Fibroblast of skin of left quadriceps (primary cell): ENCODE measurements at places on chromosomes 16 and 17.

DNA sequence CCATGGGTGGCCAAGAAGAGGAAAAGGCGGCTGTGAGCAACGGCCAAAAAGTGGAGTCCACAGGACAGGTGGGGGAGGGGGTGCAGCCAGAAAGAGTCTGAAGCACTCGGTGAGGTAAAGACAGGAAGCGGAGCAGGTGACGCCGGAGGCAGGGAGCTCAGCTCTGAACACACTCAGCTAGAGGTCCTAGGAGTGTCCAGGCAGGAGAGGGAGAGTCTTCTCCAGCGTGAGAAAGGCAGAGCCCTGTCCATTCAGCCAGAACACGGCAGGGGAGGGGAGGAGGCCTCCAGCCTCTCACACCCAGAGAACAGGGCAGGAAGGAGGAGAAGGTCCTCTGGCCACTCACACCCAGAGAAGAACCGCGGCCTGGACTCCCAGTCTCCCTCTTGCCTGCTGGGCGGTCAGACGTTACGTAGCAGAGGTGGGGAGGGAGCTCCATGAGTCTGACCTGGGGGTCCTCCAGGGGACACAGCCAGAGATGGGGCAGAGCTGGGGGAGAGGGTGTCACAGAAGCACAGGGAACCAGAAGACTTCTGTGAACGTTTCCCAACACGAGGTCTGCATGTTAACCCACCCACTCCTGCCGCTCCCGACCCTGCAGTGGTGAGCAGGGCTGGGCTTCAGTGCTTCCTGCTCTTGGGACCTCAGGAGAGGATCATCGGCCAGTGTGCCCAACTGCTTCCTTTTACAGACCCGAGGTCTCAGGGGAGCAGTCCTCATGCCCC lies 89.2 kb downstream of the ABR start:
- DNase-seq: no peak

DNA sequence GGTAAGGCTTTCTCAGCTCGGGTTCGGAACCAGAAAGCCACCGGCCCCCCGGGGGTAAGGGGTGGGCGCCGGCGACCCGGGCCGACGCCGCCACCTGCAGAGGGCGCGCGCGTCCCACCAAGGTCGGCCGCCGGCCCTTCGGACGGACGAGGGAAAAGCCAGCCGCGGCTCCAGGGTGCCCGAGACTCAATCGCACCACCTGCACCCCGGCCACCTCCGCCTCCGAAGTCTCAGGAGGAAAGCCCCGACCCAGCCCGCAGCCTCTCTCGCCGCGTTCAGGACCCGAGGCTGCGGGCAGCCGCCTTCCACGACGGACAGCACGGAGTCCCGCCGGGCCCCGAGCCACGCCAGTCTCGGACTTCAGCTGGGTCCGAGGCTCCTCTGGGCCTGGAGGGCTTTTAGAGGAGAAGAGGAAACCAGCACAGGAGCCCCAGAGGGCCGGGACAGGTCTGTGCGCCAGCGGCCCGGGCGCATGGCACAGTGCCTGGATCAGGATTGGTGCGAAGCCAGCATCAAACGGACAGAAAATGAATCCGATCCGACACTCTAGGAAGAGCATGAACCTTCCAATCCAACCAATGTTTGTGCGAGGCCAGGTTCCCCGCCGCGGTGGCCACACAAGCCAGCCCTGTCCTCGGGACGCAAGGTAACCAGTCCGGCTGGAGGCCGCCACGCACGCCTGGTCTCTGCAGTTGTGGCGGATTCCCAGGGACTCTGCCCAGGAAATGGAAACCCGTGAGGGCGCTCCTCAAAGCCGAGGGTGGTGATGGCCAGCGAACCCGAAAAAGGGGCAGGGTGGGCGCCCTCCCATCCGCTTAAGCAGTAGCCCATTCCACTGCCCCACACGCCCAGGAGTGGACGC lies 6.7 kb downstream of the CBX8 start:
- no peak for DNase-seq

- no peak for DNase-seq
Observed at GRCh38 chr17:67168496-67168895, 76.5 kb downstream of the HELZ start.

GRCh38 chr16:85608515-85608885 lies 4.6 kb upstream of the GSE1 start:
- DNase-seq: no peak

DNA sequence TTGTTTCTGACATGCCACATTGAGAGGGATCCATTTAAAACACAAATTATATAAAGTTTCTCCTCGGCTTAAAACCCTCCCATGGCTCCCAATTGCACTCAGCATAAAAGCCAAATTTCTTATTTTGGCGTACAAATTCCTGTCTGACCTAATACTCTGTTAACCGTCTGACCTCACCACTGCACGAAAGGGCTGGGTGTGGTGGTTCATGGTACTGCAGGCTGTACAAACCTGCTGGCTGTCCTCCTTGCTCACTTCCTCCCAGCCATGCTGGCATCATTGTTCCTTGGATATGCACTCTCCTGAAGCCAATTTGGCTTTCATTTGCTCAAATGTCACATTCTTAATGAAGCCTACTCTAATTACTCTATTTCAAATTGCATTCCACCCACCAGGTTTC lies 301.6 kb upstream of the C16orf82 start:
- DNase-seq: no peak

DNA sequence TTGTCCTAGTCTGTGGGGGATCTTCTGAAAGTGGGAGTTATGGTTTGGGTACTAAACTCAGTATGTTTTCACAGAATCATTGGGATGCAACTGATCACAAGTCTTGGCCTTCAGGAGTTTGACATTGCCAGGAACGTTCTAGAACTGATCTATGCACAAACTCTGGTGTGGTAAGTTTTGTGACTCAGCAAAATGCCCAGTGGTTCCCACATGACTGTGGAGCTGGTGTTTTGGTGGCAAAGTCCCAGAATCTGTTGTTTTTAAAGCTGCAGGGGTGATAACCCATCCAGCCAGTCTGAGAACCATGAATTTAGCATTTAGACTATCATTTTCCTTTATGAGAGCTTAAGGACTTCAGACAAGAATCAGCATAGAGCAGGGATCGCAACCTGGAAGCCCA lies 40.6 kb downstream of the GDE1 start:
- DNase-seq: no peak

DNA sequence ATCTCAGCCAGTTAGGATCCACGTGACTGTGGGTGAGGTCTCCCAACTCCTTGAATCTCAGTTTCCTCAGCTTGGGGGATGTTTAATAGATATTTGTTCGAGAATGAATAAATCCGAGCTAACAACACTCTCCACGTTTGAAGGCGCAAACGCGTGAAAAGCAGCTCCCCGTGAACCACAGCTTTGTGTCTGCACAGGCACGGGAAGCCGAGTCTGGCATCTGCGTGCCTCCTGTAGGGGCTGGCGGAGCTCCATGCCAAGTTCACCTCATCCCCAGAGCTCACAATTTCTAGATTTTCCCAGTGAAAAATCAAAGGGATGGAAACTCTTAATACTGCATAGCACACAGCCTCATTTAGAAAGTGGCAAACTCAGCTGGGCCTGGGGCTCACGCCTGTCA lies 14.3 kb downstream of the SGSH start:
- no peak for DNase-seq

DNA sequence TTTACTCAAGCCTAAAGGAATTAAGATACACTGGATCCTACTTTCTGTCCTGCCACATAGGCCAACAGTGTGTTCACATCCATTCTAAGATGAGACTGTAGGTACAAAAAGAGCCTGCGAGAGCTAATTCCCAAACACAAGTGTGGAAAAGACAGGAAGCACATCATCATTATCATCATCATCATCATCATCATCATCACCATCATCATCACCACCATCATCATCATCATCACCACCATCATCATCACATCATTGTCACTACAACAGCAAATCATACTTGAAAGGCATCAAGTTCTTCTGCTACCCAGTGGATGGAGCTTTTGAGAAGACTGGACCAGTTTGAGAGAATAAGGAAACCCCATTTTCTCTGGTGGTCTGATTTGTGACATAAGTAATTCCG lies 268.1 kb downstream of the HS3ST3A1 start:
- no peak for DNase-seq

DNA sequence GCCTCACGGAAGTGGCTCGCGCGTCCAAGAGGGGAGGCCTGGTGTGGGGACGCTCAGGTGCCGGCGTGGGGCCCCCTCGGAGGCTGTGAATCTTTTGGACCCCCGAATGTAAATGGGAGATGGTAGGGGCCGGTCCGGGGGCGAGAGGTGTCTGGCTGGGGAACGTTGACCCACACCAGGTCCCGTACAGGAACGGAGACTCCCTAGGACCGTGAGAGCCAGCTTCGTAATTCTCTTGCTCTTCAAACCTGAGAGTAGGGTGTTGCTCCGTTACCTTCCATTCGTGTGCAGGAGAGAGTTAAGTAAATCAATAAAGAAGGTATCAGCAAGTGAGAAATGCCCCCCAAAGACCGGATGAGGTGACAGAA lies 481 bp downstream of the LYRM1 start:
- DNase-seq: no peak
